ENCODE measurements at places on chromosomes 4 and X. TPM values are rescaled to one million over a fixed set of nuclear protein-coding genes. Genes with fewer than 3 reads are reported as not detected.

GRCh38 chrX:7143076-7143475 is 4.4 kb upstream of the STS start:
- no peak overlapping the region for H3K4me3 ChIP-seq
- peaks cover 10% of the 10 kb centered on the region for H3K4me1 ChIP-seq
- DNase-seq = no peak
- H3K27ac ChIP-seq = no peak overlapping the region
- H3K36me3 ChIP-seq = no peaks in the 10 kb centered on the region

DNA sequence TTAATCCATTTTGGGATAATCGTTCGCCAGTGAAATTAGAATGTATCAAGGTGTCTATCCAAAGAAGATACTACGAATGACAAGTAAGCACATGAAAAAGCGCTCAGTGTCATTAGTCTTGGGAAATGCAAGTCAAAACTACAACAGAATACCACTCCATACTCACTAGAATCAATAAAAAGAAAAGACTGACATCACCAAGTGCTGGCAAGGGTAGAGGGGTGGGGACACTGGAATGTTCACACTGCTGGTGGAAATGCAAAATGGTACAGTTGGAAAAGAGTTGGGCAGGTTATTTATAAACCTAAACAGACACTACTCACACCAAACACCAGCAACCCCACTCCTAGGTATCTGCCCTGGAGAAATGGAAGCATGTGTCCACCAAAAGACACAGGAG is 11.2 kb downstream of the WDR1 start:
- H3K4me1 ChIP-seq = peaks cover 68% of the 10 kb centered on the region
- no peak for DNase-seq
- H3K36me3 ChIP-seq = peaks cover 74% of the 10 kb centered on the region

GRPEL1 gene
- polyA plus RNA-seq = 32.0 TPM

GLUD2 gene
- polyA plus RNA-seq = 0.62 TPM

DNA sequence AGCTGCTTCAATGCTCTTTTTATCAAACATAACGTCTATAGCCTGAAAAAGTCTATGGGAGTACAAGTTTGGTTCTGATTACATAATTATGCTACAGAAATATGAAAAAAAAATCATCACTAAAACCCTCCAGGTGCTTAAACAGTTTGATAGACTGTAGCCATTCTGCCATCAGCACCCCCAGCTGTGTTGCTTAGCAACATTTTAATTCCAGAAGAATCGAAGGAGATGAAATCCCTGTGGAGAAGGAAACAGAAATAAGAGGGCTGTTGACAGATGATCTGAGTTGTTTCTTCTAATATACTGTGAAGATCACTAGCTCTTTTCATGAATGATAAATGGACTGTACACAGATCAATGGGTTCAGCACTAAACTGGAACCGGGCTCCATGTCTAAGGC is 402.8 kb downstream of the AFF2 start:
- H3K4me1 ChIP-seq = no peaks in the 10 kb centered on the region
- H3K36me3 ChIP-seq = no peaks in the 10 kb centered on the region
- H3K4me3 ChIP-seq = no peak overlapping the region
- DNase-seq = no peak

ARHGEF9 gene
- polyA plus RNA-seq = 7.1 TPM

- H3K4me3 ChIP-seq = no peak overlapping the region
- no peaks in the 10 kb centered on the region for H3K36me3 ChIP-seq
- H3K4me1 ChIP-seq = no peaks in the 10 kb centered on the region
Measured at GRCh38 chr4:10983268-10983667, 298.7 kb upstream of the CLNK start.

- no peak overlapping the region for H3K27ac ChIP-seq
- peaks cover 2% of the 10 kb centered on the region for H3K27me3 ChIP-seq
- DNase-seq = no peak
- no peaks in the 10 kb centered on the region for H3K36me3 ChIP-seq
Measured at GRCh38 chrX:131923614-131924250, 99.4 kb upstream of the STK26 start.

GRCh38 chrX:69236641-69237040 is 71.4 kb upstream of the PJA1 start:
- H3K27ac ChIP-seq = no peak overlapping the region
- H3K36me3 ChIP-seq = no peaks in the 10 kb centered on the region
- H3K27me3 ChIP-seq = peaks cover 25% of the 10 kb centered on the region
- no peaks in the 10 kb centered on the region for H3K4me1 ChIP-seq
